ENCODE measurements at places on chromosomes 5 and 9.

- DNase-seq: no peak
Observed at GRCh38 chr9:27634879-27635278, 61.6 kb upstream of the C9orf72 start.

GRCh38 chr5:87599778-87600177, 187.0 kb upstream of the CCNH start:
- no peak for DNase-seq

- no peak for DNase-seq
Observed at GRCh38 chr5:154968953-154969352, 28.1 kb downstream of the MRPL22 start.

DNA sequence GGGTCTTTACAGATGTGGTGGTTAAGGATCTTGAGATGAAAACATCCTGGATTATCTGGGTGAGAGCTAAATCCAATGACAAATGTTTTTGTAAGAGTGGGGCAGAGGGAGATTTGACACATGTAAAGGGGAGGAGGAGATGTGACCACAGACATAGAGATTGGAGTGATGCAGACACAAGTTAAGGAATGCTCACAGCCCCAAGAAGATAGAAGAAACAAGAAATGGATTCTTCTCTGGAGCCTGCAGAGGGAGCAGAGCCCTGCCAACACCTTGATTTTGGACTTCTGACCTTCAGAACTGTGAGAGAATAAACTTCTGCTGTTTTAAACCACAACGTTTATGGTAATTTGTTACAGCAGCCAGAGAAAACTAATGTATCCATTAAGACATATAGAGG, 21.7 kb downstream of the ITGA2 start:
- no peak for DNase-seq

DNA sequence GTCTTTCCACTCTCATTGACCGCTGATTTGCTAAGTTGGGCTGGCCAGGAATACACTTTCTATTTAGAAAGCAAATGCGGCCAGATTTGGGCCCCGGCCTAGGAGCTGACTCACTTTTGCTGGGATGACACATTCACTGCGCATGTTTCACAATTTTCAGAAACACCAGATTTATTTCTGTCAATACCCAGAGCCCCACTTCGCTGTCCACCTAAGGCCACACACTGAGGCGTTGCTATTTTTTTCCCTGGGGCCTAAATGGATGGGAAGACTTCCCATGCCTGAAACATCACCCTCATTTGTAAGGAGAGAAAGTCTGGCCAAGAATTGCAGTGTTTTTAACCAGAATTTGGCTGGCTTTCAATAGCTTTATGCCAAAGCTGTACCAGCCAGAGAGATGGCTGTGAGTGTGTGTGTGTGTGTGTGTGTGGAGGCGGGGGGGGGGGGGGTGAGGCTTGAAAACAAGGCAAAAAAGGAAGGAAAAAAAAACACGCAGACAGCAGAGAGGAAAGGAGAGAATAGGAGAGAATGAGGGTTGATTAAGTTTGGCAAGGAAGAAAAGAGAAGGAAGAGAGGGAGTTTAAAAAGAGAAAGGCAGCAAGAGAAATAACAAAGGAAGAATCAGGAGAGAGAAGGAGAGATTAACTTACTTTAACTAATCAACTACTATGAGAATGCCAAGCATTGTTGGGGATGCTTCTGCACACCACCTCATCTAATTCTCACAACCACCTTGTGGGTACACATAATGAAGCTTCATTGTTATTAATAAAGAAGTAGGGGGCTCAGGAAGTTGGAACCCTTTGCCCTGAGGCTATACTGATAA, 261.4 kb upstream of the KLF4 start:
- no peak for DNase-seq

DNA sequence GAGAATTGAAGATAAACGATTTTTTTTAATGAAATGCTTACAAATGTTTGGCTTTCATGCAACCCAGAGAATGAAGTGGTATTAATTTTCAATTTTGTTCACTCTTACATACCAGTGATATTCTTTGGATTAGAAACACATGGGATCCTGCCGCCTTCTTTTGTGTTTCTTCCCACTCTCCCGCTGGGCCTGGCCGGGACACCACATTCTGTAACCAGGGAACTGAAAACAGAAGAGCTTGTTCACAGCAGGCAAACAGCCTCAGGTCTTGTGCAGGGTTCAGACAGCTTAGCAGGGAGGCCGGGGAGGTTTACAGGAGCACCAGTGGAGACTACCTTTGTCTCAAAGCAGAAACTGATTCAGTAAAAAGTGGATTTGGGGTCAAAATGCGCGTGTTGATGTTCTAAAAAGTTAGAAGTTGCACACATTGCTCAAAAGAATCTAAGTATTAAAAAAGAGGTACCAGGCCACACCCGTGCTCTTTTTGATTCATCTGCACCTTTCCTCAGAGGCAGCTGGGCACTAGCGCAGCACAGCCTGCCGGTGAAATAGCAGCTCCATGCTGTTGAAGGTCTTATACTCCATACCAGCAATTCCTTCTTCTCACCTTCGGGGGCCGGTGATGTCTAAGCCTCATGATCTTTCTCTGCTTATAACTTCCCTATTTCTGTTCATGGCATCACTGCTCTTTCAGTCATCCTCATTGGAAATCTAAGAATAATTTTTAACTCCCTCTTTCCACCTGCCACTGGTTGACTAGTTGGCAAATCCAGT, 67.1 kb downstream of the GRAMD2B start:
- no peak for DNase-seq

GRCh38 chr5:95027775-95028174, 257.1 kb downstream of the MCTP1 start:
- DNase-seq: no peak

- DNase-seq: no peak
Observed at GRCh38 chr5:107790671-107791070, 119.9 kb upstream of the EFNA5 start.

- DNase-seq: no peak
Observed at GRCh38 chr9:104555521-104555920, 13.4 kb upstream of the OR13C8 start.

GRCh38 chr5:160198841-160199409, 30.4 kb upstream of the FABP6 start:
- DNase-seq: no peak

GRCh38 chr5:176854164-176854563, 43.8 kb downstream of the UNC5A start:
- no peak for DNase-seq

DNA sequence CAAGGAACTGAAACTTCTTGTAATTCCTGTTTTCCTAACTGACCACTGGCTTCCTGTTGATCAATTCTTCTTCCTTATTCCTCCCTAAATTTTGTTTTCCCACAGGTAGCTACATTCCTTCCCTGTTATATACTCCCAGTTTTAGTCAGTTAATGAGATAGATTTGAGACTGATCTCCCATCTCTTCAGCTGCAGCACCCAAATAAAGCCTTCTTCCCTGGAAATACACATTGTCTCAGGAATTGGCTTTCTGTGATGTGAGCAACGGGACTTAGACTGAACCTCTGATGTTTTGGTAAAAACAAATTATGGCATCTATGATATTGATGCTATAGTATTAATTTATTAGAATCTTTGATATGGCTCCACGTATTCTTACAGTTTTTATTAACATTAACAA, 617.3 kb upstream of the ST8SIA4 start:
- no peak for DNase-seq

GRCh38 chr9:114149181-114149580, 6.2 kb upstream of the COL27A1 start:
- no peak for DNase-seq

GRCh38 chr5:95471487-95471886, 80.3 kb downstream of the FAM81B start:
- no peak for DNase-seq
